ENCODE measurements at places on chromosomes 2 and 18. TPM values are rescaled to one million over a fixed set of nuclear protein-coding genes. Genes with fewer than 3 reads are reported as not detected.

DSEL gene
- 6.8 TPM for total RNA-seq

HOXD1 gene
- 0.40 TPM for total RNA-seq

SCN3A gene
- 12.5 TPM for total RNA-seq

TMEM200C gene
- total RNA-seq, result not detected

CROCC2 gene
- total RNA-seq, result not detected

FABP1 gene
- total RNA-seq, result not detected

STK39 gene
- total RNA-seq, result 6.8 TPM

ANKAR gene
- 23.5 TPM for total RNA-seq

TUBA3D gene
- not detected for total RNA-seq

DNA sequence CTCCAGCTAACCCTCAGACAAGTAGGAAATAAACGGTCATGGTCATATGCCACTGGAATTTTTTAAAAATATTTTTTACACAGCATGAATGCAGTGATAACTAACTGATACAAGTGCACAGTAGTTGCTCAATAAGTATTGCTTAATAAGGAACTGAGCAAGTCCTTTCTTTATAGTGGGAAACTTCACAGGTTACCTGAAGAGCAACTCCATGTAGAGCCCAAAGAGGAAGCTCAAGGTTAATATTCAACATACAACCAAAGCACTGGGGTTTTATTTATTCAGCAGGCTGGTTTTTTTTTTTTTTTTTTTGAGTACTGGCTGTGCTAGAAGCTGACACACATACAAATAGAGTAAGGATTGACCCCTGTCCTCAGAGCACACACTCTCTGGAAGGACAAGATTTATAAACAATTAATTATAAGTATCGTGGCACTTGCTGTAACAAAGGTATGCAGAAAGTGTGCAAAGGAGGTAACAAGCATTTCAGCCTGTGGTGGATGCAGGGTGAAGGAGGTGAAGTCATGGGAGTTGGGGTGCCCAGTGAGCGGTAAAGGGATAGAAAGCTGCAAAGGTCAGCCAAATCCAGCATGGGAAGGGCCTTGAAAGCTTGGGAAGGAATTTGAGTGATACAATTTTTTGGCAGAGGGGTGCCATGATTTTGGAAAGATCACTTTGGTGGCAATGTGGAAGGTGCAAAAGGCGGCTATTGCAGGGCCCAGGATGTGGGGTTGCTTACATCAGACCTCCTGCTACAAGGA, 52.7 kb downstream of the ATOH8 start:
- no peak for DNase-seq

DNA sequence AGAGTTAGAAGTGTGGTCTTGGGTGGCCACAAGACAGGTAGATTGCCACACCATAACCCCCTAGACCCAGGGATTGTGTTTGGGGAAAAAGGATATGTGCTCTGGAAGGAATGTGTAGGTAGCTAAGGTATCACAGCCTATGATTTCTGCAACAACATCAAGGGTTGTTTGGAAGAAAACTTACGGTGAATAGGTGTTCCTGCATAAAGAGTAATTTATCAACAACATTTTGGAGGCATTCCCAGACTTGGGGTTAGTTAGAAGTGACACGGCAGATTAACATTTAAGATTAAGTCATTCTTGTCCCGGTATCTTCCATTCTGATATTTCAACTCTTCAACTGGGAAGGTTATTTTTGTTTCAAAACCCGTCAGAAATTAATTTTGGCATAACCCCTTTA, 65.5 kb downstream of the SPP2 start:
- no peak for DNase-seq

DNA sequence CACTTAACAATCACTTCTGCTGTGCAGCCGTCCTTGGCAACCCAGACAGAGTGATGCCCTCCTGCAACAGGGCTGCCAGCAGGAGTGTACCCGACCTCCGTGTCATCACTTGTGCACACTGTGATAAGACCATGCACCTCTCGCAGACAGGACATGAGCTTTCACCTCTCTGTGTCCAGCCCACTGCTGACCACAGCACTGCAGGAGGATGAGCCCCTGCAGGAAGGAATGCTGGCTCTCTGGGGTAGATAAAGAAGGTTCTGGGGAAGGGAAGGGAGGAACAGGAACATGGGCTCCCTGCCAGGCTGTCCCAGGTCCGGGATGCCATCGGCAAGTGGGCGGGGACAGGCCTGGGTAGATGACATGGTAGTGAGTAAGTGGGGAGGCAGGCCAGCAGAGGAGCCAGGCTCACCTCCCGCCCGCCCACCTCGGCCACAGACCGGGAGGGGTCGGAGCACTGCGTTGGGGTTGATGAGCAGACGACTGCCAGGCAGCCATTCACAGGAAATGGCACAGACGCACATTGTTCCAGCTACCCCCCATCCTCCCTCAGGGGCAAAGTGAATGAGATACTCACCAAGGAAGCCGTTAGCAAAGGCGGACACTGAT, 18.6 kb upstream of the COL6A3 start:
- DNase-seq, result peak; percentile 33

- no peak for DNase-seq
Measured at GRCh38 chr2:85251070-85251616, 76.6 kb downstream of the TGOLN2 start.

GRCh38 chr2:53104263-53104662, 663.3 kb upstream of the CHAC2 start:
- no peak for DNase-seq

DNA sequence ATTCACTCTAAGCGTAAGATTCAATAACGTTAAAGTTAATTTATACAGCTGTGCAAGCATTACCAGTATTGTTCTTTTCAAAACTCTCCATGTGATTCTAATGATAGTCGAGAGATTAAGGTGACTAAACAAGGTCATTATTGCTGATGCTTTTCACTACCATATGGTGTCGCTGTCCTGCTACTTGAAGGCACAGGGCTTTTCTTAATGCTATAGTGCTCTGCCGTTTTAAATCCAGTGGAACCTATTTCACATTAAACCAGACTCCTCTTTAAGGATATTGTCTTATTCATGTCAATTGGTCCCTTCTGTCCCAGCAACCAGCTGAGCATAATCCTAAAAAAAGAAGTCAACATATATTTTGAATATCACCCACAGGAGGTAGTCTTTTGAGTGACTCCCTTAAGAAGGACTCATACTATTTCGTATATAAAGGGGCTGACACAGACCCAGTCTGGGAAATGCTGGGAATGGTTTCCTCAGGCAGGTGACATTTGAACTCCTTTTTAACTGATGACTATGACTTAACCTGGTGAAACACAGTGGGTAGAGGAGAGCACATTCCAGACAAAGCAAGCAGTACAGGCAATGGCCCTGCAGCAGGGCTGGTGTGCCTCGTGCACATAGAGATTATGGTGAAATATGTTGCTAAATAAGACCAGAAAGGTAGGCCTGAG, 53.9 kb upstream of the CYTIP start:
- DNase-seq, result no peak

GRCh38 chr2:208407667-208408066, 1.1 kb downstream of the PTH2R start:
- DNase-seq, result no peak

GRCh38 chr18:13465476-13465875, 246.9 kb downstream of the LDLRAD4 start:
- no peak for DNase-seq

DNA sequence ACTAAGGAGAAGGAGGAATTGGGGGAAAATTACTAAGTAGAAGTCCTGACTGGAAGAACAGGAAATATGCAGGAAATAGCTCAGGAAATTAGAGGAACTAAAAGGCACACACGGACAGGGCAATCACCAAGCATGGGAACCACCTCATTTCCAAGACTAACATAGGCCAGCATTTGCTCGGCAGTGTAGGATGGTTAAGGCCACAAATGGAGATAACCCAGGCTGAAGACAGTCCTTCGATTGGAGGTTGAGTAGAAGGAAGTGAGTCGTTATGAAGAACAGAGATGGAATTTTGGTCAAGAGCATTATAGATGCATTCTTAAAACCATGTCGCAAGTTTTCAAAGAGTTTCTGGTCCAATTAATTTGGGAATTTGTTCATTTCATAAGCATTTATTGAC, 401.4 kb downstream of the ALK start:
- DNase-seq, result no peak

DNA sequence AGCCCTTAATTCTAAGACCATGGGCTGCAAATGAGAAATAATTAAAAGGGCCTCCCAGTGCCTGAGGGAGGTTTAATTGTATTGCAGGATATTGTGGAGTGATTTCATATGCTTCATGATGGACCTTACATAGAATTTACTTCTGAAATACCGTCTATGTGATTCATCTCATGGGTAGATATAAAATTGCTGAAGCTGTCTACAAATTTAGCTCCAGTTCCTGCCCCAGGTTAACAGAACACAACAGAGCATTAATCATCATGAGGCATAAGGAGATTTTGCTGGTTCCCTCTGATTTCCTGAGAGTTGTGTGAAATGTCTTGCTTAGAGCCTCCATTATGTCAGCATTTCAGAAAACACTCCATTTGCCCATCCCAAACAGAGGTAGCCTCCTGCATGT, 770 bp downstream of the UPP2 start:
- DNase-seq, result no peak

GRCh38 chr18:56246916-56247315, 391.5 kb downstream of the TXNL1 start:
- DNase-seq, result no peak

DNA sequence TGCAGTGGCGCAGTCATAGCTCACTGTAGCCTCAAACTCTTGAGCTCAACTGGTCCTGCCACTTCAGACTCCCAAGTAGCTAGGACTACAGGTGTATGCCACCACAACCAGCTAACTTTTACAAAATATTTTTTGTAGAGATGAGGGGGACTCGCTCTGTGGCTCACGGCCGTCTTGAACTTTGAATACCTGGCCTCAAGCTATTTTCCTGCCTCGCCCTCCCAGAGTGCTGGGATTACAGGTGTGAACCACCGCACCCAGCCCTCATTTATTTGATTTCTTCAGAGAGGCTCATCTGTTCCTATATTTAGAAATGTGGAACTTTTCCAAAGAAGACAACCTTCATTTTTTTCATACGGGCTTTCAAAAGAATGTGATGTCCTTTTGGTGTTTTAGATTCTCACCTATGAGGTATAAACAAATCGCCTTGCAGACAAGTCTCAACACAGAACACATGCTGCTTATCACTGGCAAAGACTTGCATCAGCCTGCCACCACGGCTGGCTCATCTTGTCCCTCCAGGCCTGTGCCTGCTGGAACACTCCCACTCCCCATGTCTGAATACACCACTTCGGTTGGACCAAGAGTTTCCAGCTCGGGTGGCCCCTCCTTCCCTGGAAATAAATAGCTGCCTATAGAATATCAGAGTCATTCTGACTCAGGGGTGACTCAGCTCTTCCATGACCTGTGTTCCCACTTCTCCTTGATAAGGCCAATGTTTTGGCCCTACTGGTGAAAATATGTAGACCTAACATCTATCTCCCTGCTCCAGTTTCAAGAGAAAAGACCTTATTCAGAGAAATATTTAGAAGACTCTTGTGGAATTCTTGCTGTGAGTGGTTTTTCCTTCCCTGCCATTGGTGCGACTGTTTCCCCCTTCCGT, 202.6 kb downstream of the TGIF1 start:
- no peak for DNase-seq

DNA sequence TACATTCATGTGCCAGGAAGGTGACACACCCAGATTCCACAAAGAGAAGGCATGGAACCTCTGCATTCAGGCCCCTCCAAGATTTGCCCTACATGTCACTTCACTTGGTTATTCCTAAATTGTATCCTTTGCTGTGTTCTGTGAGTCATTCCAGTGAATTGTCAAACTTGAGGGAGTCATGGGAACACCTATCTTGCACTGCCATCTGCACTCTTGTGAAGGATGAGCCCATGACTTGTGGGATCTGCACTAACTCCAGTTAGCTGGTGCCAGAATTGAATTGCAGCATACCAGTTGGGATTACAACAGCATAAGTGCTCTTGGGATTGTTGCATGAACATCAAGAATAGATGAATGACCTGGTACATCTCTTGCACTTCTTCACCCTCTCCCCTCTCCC, 1288.0 kb upstream of the ZEB2 start:
- DNase-seq, result no peak

DNA sequence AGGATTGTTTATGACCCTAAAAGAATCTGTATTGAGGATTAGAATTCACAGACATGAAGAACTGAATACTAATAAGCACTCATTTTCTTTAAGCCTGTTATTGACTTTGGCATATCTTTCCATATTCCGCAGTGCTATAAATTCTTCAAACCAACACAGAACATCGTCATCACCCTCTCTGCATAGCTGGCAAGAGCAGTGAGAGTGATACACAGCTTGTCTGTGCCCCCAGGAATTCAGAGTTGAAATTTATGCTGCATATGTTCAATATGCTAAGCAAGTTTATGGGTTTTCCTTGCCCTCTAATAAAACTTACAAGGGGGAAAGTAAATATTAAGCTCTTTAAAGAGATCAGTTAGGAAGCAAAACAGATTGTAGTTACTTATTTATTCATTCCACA, 32.7 kb downstream of the CTLA4 start:
- no peak for DNase-seq

- peak; percentile 88 for DNase-seq
Measured at GRCh38 chr2:64646007-64646880, 7.5 kb downstream of the SERTAD2 start.

DNA sequence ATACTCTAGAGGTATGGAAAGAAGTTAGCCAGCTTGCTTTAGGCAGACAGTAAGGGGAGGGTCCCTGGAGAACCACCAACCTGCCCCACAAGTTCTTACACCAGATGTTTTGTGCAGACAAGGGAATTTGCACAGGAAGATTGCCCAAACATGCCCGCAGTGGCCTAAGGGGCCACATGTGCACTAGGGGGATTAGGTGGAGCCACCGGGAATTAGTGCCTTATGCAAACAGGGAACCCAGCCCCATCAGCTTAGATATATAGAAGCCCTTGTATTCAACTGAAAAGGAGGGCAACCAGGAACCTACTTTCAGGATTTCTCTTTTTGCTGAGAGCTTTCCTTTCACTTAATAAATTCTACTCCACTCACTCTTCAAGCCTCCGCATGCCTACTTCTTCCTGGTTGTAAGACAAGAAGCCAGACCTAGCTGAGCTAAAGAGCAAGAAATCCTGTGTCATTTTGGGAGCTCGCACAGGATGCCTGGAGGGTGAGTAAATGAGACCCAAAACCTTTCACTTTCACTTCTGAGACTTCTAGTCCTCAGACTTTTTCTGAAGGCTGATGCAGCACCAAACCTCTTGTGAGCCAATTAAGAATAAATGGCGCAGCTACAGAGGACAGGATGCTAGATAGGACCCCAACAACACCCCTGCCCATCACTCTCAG, 146.3 kb downstream of the GCA start:
- DNase-seq, result no peak

Measured in thyroid gland (tissue), 4 donors.